A549 treated with CpdA at 1 μM for 4 hours (cell line): ENCODE measurements at places on chromosomes 11 and 22. TPM values are rescaled to one million over a fixed set of nuclear protein-coding genes. Genes with fewer than 3 reads are reported as not detected.

Gene RPS13
- total RNA-seq = 1,543 to 1,864 TPM (median 1,613 TPM) in 5 replicates

Gene TEAD1
- 40.2 to 66.6 TPM (median 57.6 TPM) in 5 replicates for total RNA-seq

Gene PKNOX2
- total RNA-seq = not detected in 5 replicates

Gene CATSPERZ
- total RNA-seq = 2.3 to 3.7 TPM (median 2.9 TPM) in 5 replicates

Gene TH
- total RNA-seq = 0.09 TPM in 1 of 5 replicates, not detected in the others

Gene FGF4
- not detected in 5 replicates for total RNA-seq

Gene FRMD8
- 42.3 to 55.3 TPM (median 49.6 TPM) in 5 replicates for total RNA-seq

Gene RTN4R
- total RNA-seq = 6.1 to 10.9 TPM (median 8.8 TPM) in 5 replicates

Gene OR5D14
- total RNA-seq = not detected in 5 replicates

Gene C22orf42
- total RNA-seq = not detected in 5 replicates

Gene FOXRED2
- 13.8 to 16.7 TPM (median 16.1 TPM) in 5 replicates for total RNA-seq

Gene ARHGAP8
- 1.3 to 2.6 TPM (median 1.8 TPM) in 5 replicates for total RNA-seq

Gene MAPK8IP2
- 2.1 to 4.2 TPM (median 3.8 TPM) in 5 replicates for total RNA-seq
